ENCODE measurements at places on chromosomes 16 and 17.

DNA sequence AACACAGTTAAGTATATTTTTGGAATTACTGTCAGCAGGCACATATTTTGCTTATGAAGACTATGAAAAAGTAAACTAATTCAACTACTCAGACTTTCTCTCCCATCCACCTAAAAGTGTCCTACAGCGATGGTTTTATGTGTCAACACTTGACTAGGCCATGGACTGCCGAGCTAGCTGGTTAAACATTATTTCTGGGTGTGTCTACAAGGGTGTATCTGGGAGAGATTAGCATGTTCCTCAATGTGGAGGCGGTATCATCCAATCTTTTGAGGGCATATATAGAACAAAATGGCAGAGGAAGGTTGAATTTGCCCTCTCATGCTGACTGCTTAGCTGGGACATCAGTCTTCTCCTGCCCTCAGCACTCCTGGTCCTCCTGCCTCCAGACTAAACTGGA lies 82.7 kb upstream of the CDYL2 start:
- no peak for DNase-seq

GRCh38 chr16:86718118-86718517 lies 139.8 kb downstream of the FOXL1 start:
- no peak for DNase-seq

- no peak for DNase-seq
Measured at GRCh38 chr16:58384437-58385055, 7.7 kb upstream of the GINS3 start.

DNA sequence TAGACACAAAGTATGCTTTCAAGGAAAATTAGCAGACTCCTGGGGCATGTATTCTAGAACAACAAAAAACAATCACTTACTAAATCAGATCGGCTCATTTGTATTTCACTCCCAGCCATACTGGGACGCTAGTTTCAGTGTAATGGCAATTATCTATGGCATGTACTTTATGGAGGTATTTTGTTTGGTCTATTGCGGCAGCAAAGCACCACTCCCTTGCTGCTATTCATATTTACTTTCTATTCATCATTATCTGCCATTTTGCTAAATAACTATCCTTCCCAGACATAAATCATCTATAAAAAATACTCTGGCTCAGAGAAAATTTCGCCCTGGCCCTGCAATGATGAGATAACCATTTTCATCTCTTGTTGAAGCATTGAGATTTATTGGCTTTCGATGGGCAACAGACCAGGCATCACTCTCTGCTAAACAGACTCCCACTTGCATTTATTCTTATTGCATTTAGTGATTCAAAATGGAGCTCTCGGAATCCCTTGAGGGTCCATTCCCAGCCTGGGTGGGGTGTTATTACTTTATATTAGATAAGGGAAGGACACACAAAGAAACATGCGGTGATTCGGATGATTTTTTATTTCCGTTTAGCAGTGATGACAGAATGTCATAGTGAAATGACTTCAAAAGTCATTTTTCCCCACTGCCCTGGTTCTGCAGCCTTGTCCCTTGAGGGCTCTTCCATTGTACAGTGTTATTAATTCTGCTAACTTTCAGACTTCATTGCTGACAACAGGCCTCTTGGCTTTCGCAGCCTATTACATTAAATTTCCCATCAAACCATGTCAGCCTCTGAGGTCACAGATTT lies 225.8 kb downstream of the IRX3 start:
- DNase-seq: no peak

- no peak for DNase-seq
Measured at GRCh38 chr17:56557682-56558081, 35.8 kb upstream of the NOG start.

DNA sequence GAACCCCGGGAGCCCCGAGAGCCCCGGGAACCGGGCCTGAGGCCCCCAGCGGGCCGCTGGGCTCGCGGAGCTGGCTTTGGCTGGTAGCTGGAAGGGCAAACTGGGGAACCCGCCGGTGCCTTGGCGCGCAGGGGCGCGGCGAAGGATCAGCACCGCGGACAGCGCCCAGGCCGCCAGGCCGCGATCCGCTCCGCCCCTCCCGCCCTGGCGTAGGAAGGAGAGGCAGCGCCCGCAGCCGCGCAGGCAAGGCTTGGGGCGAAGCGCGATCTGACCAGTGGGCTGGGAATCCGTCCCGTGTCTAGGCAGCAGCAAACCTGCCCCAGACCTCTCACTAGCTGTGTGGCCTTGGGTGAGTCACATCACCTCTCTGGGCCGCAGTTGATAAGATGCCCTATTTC lies 331 bp upstream of the CCDC92B start:
- DNase-seq: peak; percentile 44

DNA sequence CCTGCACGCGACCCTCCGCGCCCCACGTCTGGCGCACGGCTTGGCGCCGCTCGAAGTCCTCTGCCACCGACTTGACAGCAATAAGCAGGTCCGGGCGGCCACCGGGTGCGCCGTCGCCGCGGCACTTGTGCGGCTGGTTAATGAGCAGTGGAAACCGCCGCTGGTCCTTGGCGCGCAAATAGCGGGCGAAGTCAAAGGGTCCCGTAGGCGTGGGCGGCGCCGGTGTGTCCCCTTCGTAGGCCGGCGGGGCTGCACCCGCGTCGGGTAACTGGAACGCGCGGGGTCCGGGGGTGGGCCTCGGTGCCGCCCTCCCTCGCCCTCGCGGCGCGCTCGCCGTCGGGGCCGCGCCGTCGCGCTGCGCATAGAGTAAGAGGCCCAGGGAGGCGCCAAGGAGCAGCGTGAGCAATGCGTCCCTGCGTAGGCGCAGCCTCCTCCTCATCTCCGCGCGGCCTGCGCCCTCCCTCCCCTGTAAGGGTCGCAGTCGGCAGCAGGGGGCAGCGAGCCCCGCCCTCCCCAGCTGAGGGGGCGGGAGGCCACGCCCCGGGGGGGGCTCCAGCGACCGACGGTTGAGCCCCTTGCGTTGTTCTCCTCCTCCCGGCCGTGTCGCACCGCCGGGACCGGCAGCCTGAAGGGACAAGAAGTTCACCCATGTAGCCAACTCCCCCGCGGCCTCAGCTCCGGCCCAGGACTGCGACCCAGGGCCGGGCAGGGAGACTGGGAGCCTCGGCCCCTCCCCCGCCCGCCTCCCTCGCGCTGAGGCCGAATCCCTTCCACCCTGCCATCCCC lies 558 bp downstream of the B3GNT9 start:
- peak; percentile 52 for DNase-seq

Measured in LHCN-M2 (cell line).